Uterus (tissue), 4 donors: ENCODE measurements at places on chromosomes 3 and 15.

DNA sequence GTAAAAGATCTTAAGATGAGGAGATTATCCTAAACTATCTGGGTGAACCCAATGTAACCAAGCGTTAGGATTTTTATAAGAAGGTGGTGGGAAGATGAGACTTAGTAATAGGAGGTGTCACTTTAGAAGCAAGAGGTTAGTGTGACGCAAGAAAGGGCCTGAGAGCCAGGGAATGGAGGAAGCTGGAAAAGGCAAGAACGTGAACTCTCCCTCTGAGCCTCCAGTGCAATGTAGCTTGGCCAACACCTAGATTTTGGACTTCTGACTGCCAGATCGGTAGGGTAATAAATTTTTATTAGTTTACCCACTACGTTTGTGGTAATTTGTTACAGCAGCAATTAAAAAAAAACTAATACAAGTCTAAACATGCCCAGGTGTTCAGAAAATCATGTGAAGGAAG lies 20.8 kb upstream of the CNTN6 start:
- no peak for DNase-seq

DNA sequence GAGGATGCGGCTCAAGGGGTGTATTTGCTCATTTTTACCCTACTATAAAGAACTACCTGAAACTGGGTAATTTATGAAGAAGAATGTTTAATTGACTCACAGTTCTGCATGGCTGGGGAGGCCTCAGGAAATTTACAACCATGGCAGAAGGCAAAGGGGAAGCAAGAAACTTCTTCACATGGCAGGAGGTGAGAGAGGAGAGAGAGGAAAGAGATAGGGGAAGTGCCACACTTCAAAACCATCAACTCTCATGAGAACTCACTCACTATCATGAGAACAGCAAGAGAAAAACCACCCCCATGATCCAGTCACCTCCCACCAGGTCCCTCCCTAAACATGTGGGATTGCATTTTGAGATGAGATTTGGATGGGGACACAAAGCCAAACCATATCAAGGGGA lies 192.7 kb downstream of the DIPK2A start:
- DNase-seq: no peak

- DNase-seq: no peak
Measured at GRCh38 chr15:58307313-58307961, 124.4 kb upstream of the LIPC start.

- DNase-seq: peak; percentile 64
Measured at GRCh38 chr3:20066850-20067617, 26.8 kb downstream of the KAT2B start.

DNA sequence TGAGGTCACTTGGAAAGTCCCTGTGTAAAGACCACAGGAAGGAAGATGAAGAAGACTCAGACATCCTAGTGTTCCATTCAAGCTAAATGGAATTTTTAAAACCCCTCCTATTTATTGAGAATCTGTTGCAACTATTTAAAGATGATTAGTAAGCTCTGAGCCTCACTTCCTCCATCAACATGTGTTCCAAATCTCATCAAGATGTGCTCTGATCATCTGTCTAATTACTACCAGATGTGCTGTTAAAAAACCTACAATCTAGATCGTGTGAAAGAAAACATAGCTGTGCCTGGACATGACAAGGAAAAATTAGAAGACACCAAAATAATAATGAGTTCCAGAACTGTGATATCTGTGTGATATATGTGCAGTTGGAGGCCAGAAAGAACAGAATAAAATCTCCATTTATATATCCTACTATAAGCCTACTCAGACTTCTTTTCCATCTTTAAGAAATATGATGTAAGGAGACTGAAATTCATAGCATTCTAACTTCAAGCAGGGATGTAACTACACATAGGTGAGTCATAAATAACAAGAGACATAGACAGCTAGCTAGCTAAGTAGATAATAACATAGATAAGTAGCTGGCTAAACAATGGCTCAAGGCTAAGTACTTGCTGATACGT lies 7.8 kb downstream of the XPC start:
- no peak for DNase-seq

DNA sequence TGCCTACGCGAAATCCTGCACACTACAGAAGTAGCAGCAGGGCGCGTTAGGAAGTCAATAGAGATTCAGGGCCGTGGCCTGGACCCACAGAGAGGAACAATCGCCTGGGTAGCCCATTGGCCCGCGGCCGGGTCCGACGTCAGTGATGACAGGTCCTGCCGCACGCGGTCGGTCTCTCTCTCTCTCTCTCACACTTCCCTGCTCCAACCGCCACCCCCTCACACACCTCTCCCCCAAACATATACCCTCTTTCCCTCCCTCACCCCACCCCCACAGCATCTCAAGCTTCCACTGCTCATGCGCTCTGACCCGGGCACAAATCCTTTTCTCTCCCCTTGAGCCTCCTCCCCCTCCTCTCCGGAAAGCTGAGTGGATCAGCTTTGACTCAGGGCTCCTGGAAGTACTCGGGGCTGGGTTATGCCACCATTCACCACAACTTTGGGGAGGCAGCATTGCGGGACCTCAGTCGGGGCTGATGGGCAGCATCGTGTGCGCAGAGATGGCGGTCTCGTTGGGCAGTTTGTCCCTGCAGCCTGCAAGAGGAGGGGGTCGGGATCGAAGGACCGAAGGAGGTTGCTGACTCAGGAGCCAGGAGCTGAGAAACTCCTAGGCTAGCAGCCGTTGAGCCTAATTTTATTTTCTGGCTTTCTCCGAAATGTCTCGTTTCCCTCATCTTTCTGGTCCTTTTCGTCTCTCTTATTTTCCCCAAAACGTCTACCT lies 9.0 kb downstream of the ZIC4 start:
- DNase-seq: no peak

DNA sequence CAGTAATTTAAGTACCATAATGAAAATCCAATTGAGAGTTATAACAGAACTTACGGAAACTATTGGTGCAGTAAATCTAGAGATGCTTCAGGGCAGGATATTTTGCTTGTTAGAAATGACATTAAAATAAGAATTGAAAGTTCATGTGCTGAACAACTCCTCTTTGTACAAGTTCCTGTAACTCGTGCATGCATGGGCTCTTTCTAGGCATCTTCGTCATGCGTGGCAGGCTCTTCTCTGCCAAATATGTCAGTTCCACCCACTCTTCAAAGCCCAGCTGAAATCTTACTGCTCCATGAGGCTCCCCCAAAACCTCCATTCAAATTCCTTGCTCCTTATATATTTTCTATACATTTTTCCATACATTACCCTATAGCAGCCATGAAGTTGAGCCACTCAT lies 48.7 kb downstream of the FBN1 start:
- DNase-seq: no peak

DNA sequence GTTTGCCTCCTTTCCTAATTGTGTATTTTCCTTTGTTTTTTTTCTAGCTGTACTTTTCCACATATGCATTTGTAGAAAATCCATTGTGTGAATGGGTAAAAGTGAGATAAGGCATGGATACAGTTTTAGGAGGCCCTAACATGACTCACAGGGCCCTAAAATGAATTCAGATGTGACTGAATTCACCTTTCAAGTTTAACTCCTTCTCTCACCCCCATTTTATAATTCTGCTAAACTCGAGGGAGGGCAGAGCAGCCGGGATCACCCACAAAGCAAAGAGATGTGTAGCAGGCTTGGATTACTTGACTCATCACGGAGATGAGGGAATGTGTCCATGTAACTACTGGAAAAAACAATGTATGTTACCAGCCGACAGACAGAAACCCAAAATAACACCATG lies 59.9 kb downstream of the FOXP1 start:
- no peak for DNase-seq

GRCh38 chr3:132421832-132422231 lies 4.5 kb downstream of the DNAJC13 start:
- no peak for DNase-seq

DNA sequence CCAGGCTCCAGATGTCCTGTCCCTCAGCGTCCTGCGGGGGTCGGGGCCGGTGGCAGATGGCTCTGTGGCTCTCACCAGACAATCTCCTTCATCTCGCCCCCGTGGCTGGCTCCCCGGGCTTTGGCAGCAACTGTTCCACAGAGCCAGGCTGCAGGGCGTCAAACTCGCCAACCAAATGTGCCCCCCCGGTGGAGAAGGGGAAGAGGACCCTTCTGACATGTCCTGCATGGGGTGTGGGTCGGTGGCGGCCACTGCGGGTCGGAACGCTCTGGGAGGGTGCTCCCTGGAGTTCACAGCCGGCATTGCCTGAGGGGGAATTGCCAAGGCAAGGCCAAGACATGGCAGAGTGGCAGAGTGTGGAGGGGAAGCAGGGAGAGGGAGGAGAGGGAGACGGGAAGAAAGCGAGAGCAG lies 36.0 kb downstream of the BDH1 start:
- DNase-seq: no peak

- DNase-seq: no peak
Measured at GRCh38 chr3:40414270-40414669, 27.3 kb downstream of the ENTPD3 start.

DNA sequence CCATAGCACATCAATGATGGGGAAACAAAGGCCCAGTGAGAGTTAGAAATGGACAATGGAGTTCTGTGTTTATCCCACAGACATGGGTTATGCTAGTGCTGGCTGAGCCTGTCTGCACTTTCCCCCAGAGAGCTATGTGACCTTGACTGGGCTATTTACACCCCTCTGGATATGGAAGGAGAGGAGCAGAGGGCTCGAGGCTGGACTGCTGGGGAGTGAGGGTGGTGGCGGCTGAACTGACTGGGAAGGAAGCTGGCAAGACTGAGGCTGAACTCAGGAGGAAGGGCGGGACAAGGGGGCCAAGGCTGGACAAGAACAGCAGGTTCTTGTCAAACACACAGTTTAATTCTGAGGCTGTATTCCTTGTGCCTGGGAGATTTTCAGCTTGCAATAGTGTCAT lies 10.8 kb upstream of the INSYN1 start:
- DNase-seq: no peak

DNA sequence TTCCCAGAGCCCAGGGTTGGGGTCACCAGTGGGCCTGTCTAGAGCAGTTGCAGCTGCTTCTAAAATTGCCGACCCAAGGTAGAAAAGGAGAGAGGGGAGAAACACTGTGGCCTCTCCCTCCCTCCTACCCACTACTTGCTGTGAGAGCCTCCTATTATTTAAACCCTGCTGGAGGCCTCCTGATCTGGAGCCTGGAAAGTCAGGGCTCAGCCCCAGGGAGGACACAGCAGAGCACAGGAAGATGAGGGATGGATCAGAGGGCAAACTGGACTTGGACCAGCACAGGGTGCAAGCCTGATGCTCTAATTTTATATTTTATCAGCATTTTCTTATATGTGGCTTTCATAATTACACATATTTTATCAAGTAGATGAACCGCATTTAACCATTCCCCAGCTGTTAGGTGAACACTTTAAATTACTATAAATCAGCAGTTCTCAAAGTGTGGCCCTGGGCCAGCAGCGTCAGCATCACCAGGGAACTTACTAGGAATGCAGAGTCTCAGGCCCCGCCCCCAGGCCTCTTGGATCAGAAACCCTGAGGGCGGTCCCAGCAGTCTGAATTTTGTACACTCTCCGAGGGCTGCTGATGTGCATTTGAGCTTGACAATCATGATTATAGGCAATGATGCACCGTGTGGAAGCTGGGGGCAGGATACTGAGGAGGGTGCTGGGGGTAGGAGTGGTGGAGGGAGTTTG lies 26.7 kb downstream of the SMAD3 start:
- DNase-seq: no peak

DNA sequence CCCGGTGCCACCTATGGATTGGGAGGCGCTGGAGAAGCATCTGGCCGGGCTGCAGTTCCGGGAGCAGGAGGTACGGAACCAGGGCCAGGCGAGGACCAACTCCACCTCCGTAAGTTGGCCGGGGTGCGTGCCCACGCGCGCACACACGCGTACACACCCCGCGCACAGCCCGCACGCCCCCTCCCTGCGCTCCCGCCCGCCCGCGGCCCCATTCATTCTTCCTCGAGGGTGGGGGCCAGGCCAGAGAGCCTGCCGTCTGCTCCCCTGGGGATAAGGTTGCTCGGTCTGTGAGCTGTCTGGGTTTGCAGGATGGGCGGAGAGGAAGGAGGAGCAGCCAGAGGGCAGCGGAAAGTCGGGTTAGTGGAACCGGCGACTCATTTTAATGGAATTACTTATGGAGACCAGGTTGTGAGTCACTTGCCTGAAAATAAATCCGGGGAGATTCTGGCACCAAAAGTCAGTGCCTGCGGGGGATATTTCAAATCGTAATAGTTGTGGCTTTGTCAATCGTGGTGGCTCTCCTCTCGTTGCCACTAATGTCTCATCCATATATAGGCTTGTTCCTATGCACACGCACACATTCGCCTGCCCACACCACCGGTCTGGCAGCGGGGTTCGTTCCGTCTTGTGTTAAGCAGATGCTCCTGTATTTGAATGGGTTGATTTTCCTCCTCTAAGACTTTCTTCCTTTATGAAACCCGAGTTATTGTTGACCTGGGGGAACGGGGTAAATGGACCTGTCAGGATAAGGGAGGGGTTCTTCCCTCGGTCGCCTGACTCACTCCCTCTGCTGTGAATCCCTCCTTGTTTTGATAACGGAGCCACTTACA lies 223.4 kb upstream of the IL12A start:
- DNase-seq: peak; percentile 83

GRCh38 chr15:44468709-44469385 lies 41.4 kb downstream of the CTDSPL2 start:
- DNase-seq: no peak

DNA sequence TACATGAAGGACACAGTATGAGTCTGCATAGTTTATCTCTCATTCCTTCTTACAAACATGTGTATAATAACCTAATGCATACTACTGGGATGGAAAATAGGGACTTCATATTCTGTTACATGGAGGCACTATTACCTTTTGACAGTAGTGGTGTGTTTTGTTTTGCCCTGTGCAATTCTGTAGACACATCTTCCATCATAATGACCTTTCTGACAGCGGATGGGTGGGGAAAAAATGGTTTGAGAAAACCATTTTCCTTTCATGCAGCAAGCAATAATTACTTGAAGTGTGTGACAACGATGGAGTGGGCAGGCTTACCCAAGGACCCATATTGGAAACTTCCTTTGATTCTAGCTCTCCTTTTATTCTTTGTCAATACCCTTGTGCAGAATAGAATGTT lies 153.6 kb upstream of the ONECUT1 start:
- DNase-seq: no peak

DNA sequence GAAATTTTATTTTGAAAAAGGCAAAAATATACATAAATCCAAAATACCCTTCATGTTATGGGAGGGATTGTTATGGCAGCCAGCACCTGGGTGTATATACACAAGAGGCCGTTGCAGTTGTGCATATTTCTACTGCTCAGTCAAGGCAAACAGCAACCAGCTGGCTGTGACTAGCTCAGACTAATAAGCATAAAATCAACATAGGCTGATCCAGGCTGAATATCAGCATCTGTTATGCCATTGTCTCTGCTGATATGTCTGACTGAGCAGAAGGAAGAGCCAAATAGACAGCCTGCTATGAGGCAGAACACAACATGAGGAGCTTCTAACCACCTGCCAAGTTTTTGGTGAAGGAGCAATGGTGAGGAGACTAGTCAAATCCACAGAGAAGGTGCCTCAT lies 457.5 kb upstream of the ALCAM start:
- DNase-seq: no peak

GRCh38 chr15:35560870-35561269 lies 14.9 kb upstream of the DPH6 start:
- DNase-seq: no peak

DNA sequence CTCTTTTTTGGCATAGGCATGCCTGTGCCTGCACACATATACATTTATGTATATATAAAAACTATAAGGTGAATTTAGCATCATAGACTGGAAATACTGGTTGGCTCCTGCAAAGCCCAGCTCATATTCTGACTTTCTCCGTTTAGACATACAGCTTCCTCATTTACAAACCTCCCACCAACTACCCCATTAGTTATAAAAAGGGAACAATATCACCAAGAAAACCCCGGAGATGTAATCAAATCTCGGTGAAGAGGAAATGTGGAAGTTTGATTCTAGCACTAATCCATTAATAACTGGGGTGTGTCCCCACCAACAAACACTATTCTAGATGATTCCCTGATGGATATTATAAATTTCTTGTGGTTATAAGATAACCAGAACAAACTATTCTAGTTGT lies 517.7 kb upstream of the TBL1XR1 start:
- no peak for DNase-seq
